Daoy (cell line): ENCODE measurements at places on chromosomes 6 and 20.

- DNase-seq: peak; percentile 82
Measured at GRCh38 chr6:132084811-132085509, 133.8 kb upstream of the CCN2 start.

DNA sequence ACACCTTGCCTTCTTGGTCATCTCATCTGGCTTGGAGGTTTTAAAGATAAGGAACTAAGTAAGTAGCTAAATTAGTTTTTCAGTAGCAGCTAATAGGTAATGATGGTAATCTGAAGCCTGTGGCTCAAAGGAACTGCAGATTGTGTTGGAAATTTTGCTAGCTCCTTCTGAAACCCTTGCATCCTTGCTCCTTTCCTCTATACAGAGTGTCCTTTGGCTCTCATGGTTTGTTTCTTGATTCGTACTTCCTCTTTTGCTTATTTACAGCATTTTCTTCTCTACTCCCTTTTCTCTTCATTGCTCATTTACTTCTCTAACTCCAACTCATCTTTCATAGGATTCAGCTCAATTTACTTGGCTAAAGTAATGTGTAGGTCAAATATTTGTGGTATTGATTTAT lies 19.0 kb downstream of the LRRC1 start:
- DNase-seq: no peak

DNA sequence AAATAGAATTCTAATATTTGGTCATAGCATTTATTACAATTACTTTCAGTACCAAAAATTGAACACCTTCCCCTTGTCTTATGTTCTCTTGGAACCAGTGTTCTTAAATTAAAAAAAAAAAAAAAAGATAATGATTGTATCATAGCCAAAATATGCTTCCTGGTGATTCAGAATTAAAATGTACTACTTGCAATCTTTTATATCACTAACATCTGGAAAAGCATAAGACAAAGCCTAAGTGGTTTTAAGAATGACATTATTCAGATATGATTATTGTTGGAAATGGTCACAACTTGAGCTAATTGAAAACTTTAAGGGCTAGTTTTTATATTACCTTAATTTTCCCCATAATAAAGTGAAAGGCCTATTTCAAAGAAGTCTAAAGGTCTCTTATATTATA lies 493.3 kb upstream of the MARCKS start:
- DNase-seq: no peak

DNA sequence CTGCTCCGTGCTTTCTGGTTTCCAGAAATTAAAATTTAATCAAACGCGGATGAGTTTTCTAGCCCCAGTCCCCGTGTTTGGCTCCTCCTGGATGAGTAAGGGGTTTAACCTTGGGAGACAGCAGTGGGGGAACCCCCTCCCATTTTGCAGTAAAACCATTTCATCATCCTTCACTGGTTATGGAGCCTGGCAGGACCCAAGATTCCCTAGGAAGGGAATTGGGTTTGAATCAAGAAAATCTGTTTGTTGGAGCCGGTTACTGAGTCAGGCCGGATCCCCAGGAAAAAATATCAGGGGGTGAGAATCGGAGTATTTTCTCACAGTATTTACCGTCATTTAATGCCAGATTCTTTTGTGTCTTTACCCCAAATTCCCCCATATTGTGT lies 754 bp downstream of the YWHAB start:
- DNase-seq: no peak

DNA sequence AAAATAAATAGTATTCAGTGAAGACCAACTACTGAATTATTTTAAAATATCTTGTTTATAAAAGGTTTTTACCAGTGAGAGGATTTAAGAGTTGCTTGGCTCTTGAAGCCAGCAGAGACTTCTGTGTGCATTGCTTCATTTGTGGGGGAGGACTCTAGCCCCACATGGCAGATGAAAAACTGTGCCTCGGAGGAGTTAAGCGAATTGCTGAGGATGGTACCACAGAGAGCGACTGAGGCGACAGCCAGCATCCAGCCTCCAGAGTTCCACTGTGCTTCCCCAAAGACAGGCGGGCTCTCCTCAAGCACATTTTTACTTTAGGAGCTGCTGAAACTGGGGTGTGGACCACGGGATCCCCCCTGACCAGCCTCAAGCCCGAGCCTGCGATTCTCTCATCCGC lies 80.7 kb downstream of the THBS2 start:
- no peak for DNase-seq

- no peak for DNase-seq
Measured at GRCh38 chr20:38863024-38863851, 57.7 kb downstream of the PPP1R16B start.

DNA sequence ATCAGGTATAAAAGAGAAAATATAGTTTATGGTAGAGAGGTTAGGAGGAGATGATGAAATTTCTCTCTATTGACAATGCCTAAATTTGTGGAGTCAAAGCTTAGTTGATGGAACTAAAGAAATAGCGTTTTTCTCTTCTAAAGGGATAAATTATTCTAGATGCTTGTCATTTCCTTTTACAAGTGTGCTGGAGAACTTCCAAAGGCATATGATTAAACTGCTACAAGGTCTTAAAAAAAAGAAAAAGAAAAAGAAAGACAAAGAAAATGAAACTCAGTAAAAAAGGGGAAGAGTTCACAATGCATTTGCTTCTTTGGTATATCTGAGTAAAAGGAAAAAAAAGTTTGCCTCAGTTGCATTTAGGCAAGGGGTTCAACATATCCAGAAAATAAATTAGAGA lies 499.8 kb upstream of the PTCHD4 start:
- no peak for DNase-seq

GRCh38 chr6:169843991-169844390 lies 92.6 kb downstream of the ERMARD start:
- no peak for DNase-seq

DNA sequence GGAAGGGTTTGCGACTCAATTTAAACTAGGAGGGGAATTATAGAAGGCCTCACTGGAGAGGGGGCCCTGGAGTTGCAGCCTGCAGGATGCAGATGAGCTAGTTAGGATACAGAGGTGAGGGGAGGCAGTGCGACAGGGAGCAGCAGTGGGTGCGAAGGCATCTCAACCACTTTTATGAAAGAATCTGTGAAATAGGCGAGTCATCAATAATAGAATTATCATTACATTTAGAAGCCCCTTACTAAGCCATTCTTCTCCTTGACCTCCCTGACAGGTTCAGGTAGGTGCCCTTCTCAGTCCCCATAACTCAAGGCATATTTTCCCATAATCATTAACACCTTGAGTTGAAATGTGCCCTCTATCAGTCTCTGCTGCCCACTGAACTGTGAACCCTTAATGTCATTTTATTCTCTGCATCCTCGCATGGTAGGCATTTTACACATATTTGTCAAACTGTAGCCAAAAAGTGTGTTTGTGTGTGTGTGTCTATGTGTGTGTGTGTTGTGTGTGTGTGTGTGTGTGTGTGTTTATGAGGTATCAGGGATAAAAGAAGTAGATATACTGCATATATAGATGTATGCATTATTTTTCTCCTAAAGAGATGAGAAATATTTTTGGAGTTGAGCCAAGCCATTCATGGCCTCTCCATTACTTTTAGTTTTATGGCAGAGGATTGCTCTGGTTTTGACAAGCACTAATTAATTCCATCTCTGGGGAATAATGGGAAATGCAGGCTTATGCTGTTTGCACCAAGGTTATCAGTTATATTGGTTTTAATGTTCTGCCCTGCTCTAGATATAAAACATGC lies 898.8 kb downstream of the KIF16B start:
- DNase-seq: no peak

GRCh38 chr20:49490689-49491088 lies 8.2 kb upstream of the KCNB1 start:
- no peak for DNase-seq

DNA sequence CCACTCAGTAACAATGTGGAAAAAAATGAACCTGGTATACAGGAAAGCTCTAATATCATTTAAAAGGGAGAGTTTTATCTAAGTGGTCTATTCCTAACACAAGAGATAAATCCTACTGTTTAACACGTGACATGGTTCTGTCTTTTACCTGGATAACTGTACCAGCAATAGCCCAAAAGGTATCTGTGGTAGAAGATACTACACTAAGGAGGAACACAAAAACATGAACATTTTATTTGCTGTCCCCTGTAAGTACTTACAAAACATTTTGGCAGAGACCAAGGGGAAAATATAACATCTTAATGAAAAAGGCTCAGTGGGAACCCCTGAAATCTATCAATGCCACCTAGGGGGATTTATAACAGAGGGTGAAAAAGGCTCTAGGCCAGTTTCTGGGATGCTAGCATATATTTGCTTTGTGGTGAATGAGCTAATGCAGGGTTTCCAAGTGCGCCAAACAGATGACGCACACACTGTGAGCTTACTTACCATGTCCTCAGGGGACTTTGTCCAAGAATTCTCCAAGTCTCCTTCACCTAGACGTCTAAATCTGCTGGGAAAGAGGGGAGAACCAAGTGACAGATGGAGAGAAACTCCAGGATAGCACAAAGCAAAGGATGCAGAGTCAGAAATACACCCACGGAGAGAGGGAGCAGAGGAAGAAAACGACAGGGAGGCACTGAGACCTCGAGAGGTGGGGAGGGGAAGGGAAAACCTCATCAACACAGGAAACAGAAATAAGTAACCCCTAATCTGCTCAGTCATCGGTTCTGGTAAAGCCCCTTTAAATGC lies 147.9 kb upstream of the PRND start:
- peak; percentile 95 for DNase-seq

DNA sequence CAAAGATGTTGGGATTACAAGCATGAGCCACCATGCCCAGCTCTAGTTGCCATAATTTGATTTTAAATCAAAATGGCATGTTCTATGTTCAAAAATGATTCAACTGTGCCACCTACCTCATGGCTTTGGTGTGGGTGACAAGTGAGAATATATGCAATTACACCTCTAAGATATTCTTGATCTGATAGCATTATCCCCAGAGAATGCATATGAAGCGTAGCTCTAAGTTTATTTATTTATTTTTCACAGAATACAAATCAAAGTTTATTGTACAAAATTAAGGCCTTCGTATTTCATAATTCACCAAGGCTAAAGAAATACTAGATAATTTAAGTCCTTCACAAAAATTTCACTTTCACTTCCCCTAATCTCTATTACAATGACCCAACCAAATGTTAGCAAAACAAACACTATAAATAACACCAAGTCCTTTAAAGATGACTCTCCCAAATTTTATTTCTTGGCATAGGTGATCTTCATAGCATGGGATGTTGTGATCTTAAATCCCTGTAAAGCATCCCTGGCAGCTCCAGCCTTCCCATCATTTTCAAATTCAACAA lies 205.9 kb upstream of the TAB2 start:
- no peak for DNase-seq

DNA sequence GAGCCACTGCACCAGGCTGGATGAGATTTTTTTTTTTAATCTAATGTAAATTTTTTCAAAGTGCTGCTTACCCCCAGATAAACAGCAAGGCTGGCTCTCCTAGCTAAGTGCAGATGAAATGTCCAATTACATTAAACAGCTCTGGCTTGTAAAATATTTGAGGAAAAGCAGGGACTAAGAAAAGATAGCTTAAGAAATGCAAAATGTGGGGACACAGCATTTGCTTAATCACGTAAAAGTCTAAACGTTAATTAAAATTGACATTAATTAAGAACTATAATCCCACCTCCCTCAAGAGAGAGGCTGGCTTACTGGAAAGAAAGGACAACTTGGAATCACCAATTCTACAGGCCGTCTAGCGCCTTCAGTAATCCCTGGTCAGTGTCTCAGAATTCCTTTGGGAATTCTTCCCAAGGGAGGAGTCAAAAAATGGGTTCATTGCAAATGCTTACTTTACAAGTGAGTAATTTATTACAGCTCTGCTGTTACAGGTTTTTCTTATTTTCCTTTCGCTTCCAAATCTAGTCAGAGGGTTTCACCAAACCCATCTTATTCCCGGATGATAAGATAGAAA lies 13.6 kb upstream of the MARCKS start:
- DNase-seq: no peak

DNA sequence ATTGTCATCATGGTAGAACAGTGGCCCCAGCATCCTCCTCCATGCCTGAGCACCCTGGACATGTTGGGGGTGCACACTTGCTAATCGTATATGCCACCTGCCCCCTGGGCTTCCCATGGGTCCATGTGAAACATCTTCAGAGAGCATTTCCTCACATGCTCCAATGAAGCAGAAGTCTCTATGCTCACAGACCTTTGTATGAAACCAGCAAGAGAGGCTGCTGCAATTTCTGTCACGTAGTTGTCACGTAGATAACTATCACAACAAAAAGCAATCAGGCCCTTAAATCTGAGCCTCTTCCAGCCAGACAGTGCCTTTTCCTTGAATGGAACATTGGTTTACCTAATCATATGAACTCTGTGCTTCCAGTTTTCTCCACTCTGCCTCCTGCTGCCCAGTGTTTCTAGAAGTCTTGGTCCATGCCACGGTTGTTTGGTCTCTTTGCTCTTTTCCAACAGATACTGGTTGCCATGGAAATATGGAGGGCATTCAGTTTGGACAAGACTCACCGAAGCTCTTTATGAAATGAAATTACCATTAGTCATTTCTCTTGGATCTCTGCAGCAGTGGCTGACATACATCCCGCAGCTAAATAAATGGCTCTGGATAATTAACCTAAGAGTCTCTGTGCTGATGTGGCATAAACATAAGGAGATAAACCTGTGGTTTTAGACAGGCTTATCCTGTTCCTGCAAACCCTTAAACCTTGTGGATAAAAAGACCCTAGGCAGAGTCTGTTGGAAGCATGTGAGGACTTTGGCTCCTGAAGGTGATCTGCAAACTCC lies 172.8 kb upstream of the SYNDIG1 start:
- no peak for DNase-seq

- no peak for DNase-seq
Measured at GRCh38 chr20:38344107-38344701, 2.1 kb upstream of the LBP start.

- DNase-seq: no peak
Measured at GRCh38 chr20:419556-420165, 11.6 kb downstream of the RBCK1 start.

DNA sequence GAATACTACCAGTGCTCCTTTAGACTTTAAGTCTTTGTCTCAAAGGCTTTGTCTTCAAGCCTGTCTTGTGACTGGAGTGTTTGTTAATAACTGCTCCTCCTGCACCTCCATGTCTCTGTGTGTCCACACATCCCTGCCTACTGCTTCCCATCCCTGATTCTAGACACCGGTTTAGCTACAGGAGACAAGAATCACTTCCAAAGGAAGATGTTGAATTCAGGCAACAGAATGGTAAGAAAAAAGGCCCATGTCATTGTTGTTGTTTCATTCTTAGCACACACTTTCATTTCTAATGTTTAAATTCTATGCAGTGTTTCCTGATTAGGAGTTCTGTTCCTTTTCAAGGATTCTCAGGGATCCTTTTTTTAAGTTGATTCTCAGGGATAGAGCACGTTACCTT lies 293.6 kb upstream of the STXBP5 start:
- DNase-seq: no peak

- DNase-seq: no peak
Measured at GRCh38 chr6:122367171-122367570, 32.3 kb upstream of the HSF2 start.

GRCh38 chr6:146628350-146628749 lies 29.6 kb downstream of the ADGB start:
- no peak for DNase-seq

GRCh38 chr6:1963596-1963995 lies 281.8 kb downstream of the GMDS start:
- DNase-seq: no peak

GRCh38 chr6:139894271-139894670 lies 519.8 kb upstream of the CITED2 start:
- no peak for DNase-seq

- DNase-seq: peak; percentile 74
Measured at GRCh38 chr6:69917834-69918233, 51.5 kb downstream of the COL19A1 start.
